Amniotic epithelial cell (primary cell): ENCODE measurements at places on chromosomes 5 and 9.

- DNase-seq: no peak
These were observed 9.4 kb upstream of the CD74 start for GRCh38 chr5:150422075-150422474.

DNA sequence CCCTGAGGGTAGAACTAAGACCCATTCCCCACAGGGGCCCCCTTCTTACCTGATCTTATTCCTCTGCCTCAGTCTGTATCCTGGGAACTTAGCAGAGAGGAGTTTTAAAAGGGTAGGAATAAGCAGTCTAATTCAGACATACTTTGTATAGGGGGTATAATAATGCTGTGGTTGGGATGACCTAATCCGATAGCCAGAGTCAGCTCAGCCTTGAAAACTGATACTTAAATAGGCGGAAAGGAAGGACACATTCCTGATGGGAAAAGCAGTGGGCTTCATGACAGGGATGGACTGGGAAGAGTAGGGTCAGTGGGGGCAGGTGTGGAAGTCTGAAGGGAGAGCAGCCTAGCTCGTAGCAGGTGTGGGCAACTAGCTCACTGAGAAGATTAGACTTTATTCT lies 52.2 kb upstream of the TESK1 start:
- no peak for DNase-seq

DNA sequence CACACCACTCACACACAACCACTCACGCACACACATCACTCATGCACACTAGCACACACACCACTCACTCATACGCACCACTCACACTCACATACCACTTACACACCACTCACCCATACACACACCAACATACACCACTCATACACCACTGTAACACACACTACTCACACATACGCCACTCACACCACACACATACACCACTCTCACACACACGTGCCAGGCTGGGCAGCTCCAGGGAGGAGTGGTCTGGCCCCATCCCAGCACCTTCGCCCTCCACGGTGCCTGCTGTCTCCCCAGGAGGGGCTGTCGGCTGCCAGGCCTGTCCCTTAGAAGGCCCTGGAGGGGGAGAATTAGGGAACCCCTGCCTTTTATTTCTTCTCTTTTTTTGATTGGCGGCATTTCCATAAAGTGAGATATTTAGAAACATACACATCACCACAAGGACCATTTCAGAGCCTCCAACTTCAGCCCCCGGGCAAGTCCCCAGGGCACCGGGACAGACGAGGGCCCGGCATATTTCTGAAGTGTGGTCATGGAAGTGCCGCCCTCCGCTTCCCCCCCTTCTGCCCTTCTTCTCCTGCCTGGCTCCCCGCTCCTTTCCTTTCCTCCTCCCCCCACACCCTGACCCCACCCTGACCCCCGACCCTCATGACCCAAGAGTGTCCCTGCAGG lies 6.3 kb upstream of the ASB6 start:
- no peak for DNase-seq

GRCh38 chr5:128498844-128499455 lies 39.1 kb downstream of the FBN2 start:
- DNase-seq: peak; percentile 70

DNA sequence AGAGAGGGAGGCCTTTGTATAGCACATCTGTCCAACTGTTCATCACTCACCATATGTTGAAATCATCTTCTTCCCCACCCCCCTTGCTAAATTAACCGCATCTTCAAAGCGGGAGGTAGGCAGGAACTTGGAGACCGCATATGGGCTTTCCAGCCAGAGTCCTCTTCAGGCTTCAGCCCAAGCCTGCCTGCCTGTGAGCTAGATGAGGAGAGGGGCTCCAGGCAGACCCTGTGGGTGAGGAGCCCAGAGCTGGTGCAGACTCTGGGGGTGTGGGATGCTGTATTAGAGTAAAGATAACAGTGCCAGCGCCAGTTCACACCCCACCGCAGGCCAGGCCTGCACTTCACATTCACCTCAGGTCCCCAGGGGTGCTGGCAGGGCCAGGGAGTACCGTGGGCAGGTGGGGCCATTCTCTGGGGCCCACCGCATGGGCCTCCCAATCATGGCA lies 16.2 kb downstream of the PRRC2B start:
- DNase-seq: peak; percentile 83
